Naive B cell (primary cell): ENCODE measurements at places on chromosomes 2 and 18. TPM values are rescaled to one million over a fixed set of nuclear protein-coding genes. Genes with fewer than 3 reads are reported as not detected.

- DNase-seq, result no peak
Observed at GRCh38 chr2:237561221-237561620, 5.2 kb upstream of the PRLH start.

GRCh38 chr2:12881952-12882351 is 165.2 kb downstream of the TRIB2 start:
- DNase-seq, result no peak

DNA sequence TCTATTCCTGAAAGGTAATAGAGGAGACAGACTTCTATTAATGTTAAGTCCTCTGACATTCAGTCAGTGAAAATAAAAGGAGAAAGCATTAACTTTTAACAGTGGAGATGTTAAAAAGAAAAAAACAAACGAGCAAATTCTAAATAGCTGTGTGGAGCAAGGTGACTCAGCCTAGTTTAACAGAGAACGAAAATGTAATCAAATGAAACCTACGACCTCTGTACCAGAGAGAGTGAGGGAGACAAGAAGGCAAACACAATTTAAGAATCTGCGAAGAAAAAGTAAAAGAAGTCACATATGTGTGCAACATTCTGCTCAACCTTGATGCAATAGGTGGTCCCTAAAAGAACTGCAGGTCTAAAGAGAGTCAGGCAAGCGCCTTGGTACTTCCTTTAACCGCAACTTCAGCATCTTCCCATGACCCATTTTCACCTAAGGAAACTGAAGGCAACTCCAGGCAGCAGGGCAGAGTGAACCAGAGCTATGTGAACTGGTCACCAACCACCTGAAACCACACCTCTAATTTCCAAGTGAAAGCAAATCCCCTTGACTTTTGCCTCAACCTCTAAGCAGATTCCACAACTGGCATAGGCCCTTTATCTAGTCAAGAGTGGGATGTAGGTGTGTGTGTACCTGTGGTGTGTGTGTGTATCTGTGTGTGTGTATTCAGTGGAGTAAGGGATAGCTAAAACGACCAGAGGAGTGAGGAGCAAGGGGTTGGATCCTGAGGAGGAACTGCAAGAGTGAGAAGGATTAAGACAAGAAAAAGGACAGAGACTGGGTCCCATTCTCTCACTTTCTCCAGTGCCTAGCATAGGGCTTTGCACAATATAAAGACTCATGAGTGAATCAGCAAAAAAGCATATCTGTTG is 43.0 kb downstream of the FIGN start:
- no peak for DNase-seq

GRCh38 chr2:222313816-222314215 is 15.0 kb upstream of the PAX3 start:
- no peak for DNase-seq

DNA sequence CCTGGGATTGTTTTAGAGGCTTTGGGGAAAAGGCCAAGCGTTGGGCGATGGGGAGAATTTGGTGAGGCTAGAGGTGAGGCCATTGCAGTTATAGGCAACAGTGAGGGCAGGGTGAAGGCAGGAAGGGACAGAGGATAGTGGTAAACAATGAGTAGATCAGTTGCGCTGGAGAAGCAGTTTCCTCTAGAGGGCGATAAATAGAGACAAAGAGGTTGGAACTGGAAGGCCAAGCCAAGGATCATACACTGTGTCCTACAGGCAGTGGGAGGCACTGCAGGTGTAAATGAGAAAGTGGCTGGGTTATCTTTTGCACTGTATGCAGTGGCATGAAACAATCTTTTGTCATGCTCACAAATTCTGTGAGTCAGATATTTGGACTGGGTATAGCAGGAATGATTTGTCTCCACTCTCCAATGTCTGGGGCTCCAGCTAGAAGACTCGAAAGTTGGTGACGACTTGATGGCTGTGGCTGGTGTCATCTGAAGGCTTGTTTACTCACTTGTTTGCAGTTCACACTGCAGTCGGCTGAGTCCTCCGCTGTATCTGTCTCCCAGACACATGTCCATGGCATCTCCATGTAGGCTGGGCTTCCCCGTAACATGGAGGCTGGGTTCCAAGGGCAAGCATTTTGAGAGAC is 82.1 kb downstream of the TNP1 start:
- DNase-seq, result no peak

DNA sequence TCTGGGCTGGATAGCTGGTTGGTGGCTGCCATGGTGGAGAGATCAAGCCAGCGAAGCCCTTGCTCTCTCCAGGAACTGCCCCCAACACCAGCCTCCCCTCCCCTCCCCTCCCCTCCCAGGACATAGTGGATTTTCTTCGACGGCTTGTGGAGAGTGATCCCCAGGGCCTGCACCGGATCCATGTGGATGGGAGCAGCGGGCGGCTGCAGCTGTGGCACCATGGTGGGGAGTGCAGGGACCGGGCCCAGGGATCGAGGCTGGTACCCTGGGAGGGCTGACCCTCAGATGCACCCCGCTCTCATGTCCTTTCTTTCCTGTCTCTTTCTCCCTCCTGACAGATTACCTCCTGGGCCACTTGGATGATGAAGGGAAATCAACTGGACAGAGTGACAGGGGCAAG is 7.0 kb downstream of the TTC31 start:
- no peak for DNase-seq

GRCh38 chr2:14675489-14675888 is 43.0 kb downstream of the LRATD1 start:
- no peak for DNase-seq

- no peak for DNase-seq
Observed at GRCh38 chr2:205934443-205934842, 151.5 kb downstream of the INO80D start.

DNA sequence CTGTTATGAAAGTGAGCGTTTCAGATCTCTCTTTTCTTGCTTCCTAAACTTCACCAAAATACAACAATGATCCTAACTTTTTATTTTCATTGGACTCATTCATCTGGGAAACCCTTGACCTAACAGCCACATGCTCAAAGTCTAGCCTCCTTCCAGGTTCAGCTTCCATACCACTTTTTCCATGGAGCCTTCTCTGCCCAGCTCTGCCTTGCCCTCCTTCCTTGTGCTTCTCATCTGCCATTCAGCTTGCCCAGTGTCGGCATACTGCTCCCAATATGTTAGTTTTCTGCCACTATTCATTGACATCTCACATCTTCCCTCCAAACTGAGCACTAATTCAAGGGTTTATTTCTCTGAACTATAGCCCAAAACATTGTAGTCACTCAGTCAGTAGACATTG is 214.7 kb downstream of the RAD51AP2 start:
- no peak for DNase-seq

- no peak for DNase-seq
Observed at GRCh38 chr2:6412533-6413091, 453.1 kb downstream of the CMPK2 start.

- no peak for DNase-seq
Observed at GRCh38 chr2:189363559-189363958, 77.7 kb upstream of the WDR75 start.

DNA sequence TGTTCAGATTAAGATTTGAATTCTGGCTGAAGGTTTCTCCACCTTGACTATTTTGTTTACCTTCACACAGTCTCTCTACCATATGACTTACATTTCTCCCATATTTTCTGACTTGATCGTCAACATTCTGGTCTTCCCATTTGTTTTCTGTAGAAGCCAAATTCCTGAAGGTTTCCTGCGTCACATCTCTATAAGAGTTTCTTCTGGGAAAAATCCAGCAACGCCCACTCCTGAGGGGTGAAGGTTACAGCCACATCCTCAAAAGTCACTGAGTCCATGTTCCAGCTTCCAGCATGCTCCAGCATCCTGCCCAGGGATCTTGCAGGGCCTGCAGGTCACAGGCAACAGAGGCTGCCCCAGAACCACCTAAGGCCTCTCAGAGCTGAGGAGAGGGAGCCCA is 47.5 kb downstream of the NBEAL1 start:
- no peak for DNase-seq

DNA sequence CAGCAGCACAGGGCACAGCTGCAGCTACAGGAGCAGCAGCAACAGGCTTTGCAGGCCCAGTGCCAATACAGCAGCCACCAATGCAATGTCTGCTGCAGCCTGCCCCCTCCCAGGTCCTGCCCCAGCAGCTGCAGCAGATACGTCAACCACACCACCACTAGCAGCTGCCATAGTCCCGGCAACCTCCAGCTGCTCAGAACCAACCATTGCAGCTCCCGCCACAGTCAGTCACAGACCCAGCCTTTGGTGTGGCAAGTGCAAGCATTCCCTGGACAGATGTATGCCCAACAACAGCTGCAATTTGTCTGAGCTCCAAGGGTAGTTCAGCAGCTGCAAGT is 53.3 kb upstream of the TUBA3E start:
- no peak for DNase-seq

- no peak for DNase-seq
Observed at GRCh38 chr2:31334311-31335026, 80.1 kb downstream of the XDH start.

DNA sequence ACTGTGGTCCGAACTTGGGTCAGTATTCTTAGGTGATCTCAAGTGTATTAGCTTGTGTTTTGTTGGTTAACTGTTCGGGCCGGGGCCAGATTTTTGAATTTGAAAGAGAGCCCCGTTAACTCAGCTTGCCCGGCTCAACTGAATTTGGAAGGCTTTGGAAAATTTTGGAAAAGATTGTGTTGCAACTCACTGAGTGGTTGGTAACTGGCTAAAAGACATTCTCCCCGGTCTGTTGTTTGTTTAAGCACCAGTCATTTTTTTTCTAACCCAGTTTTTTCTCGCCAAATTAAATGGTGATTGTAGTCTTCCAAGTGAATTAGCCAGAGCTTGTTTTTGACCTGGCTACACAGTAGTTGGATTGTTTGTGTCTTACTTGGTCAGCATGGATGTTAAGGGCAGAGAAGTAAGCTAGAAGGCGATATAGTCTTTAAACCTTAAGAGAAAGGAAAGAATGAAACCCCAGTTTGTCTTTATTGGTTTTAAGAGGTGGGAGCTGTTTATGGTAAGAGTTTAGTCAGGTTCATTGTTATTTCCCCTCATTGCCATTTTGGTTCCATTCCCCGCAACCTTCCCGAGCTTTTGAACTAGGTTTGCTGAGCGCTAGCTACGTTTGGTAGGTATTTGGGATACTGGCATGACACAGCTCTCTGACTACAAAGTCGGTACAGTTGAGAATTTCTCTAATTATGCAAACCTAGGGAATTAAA is 2.4 kb downstream of the MAP4K4 start:
- no peak for DNase-seq

DNA sequence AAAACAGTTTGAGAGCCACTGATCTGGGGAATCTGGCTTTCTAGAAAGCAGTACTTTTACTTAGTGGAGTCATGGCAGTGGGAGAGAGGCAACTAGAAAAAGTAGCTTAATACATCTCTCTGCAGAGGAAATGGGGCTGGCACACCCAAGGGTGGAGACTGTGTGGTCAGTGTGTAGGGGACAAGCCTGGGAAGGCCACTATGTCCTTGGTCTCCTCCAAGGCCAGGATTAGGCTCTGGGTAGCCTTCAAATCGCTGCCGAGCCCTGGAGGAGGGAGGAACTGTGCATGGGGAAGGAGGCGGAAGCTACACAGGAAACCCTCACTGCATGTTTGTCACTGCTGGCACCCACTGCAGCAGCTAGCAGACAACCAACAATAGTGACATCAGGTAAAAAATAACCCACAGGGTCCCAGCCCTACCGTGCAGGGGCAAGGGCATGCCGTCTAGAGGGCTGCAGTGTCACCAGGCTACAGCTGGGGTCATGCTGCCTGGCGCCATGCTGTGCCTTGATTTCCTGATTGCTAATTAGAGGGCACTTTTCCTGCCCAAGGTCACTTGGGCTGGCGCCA is 34.8 kb downstream of the LBH start:
- peak; percentile 52 for DNase-seq

ITGB6 gene
- not detected for polyA plus RNA-seq

TEX44 gene
- not detected for polyA plus RNA-seq

EPB41L3 gene
- polyA plus RNA-seq, result not detected

POTEI gene
- not detected for polyA plus RNA-seq

COX5B gene
- 280 TPM for polyA plus RNA-seq

CDKL4 gene
- polyA plus RNA-seq, result not detected

LIMS3 gene
- polyA plus RNA-seq, result 1.3 TPM

ATAD2B gene
- polyA plus RNA-seq, result 21.6 TPM

POTEC gene
- not detected for polyA plus RNA-seq

FAM168B gene
- polyA plus RNA-seq, result 40.0 TPM

KCNK3 gene
- not detected for polyA plus RNA-seq

ANKRD29 gene
- 0.26 TPM for polyA plus RNA-seq

PKP4 gene
- polyA plus RNA-seq, result 0.55 TPM

SCN9A gene
- polyA plus RNA-seq, result not detected

NEU4 gene
- polyA plus RNA-seq, result not detected

BOLL gene
- not detected for polyA plus RNA-seq

DYNAP gene
- polyA plus RNA-seq, result not detected

PIEZO2 gene
- 0.21 TPM for polyA plus RNA-seq

DCDC2C gene
- polyA plus RNA-seq, result not detected

HRH4 gene
- polyA plus RNA-seq, result not detected
